ENCODE measurements at places on chromosomes 5 and 9.

GRCh38 chr5:1923766-1924165 is 41.0 kb upstream of the IRX4 start:
- no peak for DNase-seq

DNA sequence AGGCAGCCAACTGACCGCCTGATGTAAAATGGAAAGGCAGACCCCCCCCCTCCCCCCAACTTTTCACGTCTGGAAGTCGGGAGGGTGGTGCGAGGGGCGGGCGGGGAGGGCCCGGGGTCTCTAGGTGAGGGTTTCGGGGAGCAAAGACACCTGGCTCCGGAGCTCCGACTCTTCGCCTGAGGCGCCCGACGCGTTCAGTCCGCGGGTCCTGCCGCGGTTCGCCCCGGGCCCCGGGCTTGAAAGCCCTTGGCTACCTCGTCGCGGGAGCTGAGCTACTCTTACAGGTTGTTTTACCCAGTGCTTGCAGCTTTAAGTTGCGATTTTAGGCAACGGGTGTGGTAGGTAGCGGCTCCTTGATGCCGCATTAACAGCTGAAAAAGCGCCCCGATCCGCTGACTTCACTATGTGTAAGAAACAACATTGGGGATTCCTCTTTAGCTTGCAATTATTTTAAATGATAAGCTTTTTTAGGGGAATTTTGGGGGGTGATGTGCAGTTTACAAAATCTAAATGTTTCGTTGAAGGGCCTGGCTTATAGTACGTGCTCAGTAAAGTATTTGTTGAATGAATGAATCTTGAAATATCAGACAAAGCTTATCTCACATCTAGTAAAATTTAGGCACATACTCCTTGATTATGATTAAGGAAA is 722 bp downstream of the CDC42SE2 start:
- DNase-seq = no peak

- DNase-seq = peak; percentile 31
Measured at GRCh38 chr5:151264113-151264512, 11.1 kb downstream of the GM2A start.

- DNase-seq = no peak
Measured at GRCh38 chr9:122031776-122032175, 61.3 kb downstream of the TTLL11 start.

DNA sequence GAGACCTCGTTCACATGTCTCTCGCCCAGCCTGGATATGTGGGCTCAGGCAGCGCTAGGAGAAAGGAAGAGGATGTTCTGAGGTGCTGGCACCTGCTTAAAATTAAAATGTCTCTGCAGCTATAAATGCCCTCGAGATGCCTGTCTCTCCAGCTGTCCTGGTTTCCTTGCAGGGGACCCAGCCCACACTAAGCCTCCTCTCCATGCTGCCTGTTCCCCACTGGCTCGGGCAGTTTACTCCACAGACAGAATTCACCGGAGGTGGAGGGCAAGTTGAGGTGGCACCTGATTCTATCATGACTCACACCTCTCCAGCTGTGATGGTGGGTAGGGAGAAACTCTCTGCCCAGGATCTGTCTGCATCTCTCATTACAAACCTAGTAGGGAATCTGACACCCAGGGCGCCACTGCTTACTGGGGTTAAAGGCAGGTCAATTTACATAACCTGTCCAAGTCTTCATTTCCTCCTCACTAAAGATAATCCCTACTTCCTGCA is 420.9 kb downstream of the SPOCK1 start:
- no peak for DNase-seq

GRCh38 chr5:154506716-154507080 is 28.7 kb upstream of the HAND1 start:
- DNase-seq = no peak

GRCh38 chr9:112212926-112213325 is 37.8 kb upstream of the SUSD1 start:
- no peak for DNase-seq

DNA sequence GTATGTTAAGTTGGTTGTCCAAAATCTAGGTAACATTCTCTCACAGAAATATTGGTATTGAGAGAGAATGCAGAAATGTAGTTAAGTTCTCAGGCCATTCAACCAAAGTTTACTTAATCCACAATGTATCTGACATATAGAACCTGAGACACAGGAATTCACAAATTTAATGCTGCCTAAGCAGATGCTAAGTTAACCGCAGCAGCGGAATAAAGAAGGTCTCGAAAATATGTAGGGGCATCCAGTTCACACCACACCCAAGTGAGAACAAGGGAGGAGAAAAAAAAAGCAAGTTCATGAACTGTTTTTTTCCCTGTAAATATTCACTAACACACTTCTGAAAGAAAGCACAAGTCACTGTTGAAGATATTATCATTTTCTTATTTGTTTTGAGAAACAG is 194.0 kb downstream of the BNC2 start:
- no peak for DNase-seq

- no peak for DNase-seq
Measured at GRCh38 chr5:7261900-7262299, 134.0 kb upstream of the ADCY2 start.

DNA sequence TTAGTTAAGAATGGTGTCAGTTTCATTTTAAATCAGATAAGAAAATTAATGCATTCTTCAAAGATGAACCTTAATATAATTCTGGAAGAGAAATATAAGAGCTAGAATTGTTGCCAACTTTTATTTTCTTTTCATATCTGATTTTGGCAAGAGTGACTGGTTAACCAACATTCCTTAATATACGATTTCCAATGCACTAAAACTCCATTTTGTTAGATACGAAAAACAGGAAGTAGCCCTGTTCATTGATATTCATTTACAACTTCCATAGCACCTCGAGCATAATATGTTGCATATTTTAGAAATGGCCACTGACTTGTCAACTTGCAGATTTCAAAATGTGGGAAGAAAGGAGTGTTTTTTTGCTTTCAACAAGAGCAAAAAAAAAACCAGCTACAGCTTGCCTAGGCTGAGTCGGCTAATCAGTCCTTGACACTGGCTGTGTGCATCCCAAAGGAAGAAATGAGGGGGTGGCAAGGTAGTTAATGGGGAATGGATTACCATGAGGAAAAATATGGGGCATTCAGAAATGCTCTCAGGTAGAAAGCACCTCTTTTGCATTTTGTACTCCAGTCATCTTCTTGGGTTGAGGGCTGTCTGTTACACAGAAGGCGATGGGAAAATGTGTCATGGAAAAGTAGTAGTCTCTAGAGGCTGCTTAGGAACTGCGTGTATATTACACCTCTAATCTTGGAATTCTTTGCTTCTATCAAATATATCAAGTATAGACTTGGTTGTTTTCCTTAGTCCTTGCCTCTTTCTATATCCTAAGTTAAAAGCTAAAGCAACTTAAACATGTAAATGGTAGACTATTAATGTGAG is 3.9 kb downstream of the MAP3K1 start:
- no peak for DNase-seq

DNA sequence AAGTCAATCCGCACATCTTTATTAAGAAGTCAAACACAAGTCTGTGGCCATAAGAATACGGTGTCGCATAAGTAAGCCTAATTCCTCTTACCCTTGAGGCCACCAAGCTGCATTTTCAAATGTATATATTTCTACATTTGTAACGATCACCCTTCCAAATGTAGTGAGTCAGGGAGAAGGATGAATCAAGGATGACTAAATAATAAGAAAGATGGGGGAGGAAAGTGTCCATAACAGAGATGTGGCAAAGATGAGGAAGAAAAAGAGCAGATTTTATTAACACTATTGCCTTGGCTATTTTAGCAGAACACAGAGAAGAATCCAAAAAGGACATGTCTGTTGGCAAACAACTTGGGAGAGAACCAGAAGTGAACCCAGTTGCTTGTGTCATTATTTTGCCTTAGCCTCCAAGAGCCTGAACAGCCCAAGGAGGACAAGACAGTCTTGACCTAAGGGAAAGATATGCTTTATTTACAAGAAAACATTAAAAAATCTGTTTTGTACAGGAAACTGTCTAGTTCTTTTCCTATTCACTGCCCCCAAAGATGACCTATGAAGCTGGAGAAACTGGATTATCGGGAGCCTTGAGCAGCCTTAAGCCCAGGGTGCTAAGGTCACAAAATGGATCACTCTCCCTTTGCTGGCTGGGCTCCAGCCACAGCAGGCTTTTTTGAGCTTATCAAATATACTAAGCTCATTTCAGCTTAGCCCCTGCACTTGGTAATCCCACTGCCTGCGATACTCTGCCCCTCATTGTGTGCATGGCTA is 101.5 kb downstream of the PLCXD3 start:
- no peak for DNase-seq

DNA sequence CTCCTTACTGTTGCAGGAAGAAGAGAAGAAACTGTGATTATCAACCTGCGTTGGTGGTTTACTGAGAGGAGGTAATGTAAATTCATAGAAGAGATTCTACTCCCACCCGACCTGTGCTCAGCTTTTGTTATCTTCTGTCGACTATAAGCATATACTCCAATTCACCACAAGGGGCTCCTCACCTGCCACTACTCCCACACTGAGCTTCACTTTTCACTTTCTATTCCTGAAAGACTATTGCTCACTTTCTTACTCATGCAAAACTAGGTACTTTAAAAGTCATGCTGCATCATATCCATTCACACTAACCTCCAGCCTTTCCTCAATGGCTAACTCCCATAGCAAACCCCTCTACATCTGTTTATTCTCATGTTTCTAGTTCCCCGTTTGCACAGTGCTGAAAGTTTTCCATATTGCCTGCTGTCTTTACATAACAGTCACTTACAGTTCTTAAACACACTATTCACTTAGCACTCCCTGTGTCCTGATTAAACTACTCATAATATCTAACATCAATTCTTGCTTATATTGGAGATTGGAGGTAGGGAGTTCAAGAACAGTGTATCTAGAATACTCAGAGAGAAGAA is 1062.6 kb downstream of the NR2F1-AS1 start:
- peak; percentile 18 for DNase-seq

GRCh38 chr9:84875193-84875592 is 205.7 kb downstream of the NTRK2 start:
- DNase-seq = no peak

GRCh38 chr5:160643616-160644240 is 208.3 kb downstream of the ATP10B start:
- DNase-seq = no peak

DNA sequence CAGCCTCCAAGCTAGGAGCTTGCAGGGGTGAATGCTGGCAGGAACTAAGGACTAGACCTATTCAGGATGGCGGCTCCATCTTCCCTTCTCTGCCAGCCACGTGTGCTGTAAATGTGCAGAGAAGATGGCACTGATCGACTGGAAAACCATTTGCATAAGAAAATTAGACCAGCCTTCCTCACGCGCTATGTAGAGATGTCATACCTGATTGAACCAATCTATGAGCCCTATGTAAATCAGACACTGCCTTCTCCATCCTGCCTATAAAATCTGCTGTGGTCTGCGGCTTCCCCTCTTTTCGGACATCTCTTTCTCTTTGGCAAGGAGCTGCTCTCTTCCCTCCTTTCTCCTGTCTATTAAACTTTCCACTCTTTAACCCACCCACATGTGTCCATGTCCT is 91.6 kb downstream of the NPR3 start:
- no peak for DNase-seq

DNA sequence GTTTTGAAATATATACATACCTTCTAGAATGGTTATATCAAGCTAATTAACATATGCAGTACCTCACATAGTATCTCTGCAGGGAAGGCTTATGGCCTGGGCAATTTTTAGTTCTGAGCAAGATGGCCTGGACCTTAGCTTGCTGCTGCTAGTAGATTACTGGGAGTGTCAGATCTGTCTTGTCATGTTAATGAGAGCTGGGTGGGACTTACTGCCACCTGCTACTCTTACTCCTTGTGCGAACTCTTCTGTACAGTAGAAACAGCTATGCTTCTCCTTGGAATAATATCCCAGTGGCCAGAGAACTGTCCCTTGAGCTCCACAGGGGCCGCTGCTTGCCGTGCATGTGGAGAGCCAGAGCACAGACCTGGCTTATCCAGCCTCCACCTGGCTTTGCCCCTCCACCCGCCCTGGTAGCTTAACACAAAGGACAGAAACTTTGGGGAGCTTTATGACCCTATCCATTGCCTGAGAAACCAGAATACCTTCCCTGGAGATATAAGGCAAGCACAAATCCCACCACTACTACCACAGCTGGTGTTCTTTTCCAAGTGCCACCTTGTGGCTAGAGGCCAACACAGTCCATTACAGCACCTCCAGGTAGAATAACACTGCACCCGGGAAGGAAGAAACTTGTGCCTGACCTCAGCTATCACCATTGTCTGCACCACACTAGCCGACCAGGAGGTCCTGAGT is 74.4 kb upstream of the RUSC2 start:
- no peak for DNase-seq

- DNase-seq = no peak
Measured at GRCh38 chr9:2299156-2299842, 284.2 kb downstream of the SMARCA2 start.

- no peak for DNase-seq
Measured at GRCh38 chr5:136192015-136192525, 892 bp downstream of the SMIM32 start.

DNA sequence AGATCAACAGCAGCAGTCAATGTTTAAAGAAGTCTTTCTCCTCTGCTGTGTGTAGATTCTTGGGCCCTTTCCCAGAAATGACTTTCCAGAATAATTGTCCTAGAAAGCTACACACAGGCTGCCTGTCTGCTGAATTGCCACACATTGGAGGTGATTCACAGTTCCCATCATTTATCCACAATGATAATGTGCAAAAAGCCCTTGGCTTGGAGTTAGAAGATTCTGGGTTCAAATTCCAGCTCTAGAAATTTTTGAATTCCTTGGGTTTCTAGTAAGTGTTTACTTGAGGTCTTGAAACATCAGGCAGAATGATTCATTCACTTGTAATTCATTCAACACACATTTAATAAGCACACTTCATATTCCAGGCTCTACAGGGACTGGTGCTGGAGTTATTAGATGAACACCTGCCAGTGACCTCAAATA is 28.6 kb upstream of the EPB41L4B start:
- peak; percentile 23 for DNase-seq

DNA sequence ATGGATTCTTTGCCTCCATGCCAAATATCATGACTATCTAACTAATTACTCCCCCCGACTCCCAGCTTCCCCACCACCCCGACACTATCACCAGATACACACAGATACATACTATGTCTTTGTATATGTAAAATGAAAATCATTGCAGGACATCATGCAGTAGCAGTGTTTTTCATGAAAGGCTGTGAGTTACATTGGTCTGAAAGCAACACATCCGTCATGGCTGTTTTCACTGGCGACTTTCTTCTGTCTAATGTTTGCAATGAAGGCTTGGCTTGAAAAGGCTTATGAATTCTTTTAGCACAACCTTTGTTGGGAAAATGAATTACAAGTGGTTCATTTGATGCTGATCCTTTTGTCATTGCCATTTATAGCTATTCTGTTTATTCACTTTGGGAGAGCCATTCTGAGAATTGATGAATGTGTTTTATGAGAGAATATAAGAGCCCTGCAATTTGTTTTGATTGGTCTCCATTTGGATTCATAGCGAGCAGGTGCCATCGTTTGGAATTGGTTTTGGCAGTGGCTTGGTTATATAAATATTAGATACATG is 103.4 kb downstream of the PIP5K1B start:
- no peak for DNase-seq

GRCh38 chr5:113273948-113274347 is 160.8 kb downstream of the TSSK1B start:
- no peak for DNase-seq

Measured in hepatic stellate cell (primary cell).